IPS-NIHi11 (cell line): ENCODE measurements at places on chromosomes 6 and 20.

DNA sequence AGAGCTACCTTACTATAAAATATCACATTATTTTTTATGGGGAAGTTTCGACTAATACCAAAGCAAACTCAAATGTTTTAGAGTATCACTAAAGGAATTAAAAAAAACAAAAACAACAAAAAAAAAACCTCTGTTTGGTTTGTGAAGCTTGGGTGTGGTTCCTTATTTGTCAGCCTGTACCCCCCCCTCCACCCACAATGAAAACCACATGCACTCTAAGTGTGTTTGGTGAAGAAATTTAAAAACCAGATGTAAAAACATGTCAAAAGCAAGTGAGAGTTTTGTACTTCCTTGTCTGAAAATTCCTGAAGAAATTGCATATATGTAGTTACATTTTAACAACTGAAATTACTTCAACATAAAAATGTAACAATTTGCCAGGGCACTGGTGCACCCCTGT is 3.1 kb downstream of the STK38 start:
- no peak for DNase-seq

DNA sequence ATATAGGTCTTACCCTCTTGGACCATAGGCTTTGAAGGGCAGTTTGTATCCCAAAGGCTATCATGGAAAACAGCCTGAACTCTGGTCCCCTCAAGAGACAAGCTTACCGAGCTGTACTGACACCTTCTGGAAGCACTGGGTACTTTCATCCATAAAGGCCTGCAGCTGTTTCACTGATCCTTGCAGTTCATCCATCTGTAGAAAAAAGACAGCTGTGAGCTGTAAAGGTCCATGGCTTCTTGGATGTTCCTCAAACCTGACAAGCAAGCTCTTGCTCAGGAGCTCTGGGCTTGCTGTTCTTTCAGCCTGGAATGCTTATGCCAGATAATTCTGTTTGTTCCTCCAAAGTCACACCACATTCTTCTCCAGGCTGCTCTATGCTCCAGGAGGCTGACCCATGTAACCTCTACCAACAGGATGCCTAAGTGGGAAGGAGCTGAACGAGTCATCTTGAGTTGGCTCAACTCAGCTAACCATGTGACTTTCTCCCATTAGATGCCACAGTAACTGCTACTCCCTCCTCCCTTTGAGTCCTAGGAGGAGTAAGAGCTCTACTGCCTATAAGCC is 8.8 kb upstream of the NDRG3 start:
- DNase-seq: peak; percentile 78

DNA sequence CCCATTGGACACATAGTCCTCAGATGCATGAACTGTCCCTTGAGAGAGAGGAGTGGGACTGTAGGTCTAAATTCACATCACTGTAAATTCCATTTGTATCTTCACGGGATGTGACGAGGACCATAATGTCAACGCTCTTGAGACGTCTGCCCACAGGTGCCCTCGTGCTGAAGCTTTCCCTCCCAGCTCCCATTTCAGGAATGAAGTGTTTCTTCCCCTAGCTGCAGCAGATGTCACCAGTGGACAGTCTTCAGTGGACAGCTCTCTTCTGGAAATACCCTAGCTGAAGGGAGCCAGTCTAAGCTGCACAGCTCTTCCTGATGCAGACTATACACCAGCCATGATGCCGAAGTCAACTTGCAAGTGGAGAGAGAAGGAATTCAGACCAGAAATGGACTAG is 217.4 kb upstream of the ECI2 start:
- DNase-seq: no peak

- DNase-seq: no peak
These were observed 78.2 kb downstream of the CHMP4B start for GRCh38 chr20:33889312-33889711.

- no peak for DNase-seq
These were observed 50.0 kb downstream of the GJA10 start for GRCh38 chr6:89944181-89944755.

GRCh38 chr20:61699495-61700374 is 365.9 kb downstream of the TAF4 start:
- no peak for DNase-seq

- no peak for DNase-seq
These were observed 122.8 kb upstream of the DST start for GRCh38 chr6:56765494-56765893.

- DNase-seq: no peak
These were observed 11.0 kb upstream of the SIM1 start for GRCh38 chr6:100475554-100476320.

GRCh38 chr20:11982289-11982954 is 64.7 kb downstream of the BTBD3 start:
- no peak for DNase-seq

DNA sequence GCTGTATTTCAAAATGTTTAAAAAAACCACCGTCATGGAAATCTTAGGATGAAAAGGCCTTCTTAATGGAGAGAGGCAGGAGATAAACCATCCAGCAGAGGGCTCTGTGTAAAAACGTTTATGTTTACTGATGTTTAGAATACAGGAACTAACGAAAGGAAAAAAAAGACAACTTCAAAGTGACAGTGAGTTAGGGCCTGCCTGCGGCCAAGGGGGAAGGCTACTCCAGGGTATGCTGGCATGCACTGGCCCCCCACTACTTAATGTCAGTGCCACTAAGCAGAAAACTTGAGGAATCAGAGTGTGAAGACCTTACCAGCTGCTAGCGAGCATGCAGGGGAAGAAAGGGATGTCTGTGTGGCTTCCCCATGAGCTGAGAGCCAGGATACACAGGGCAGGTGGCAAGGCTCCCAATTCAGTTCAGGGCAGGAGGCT is 47.7 kb downstream of the AKAP7 start:
- peak; percentile 38 for DNase-seq

- DNase-seq: no peak
These were observed 94.8 kb upstream of the CNKSR3 start for GRCh38 chr6:154605178-154605881.
